Stimulated activated CD8-positive, alpha-beta memory T cell treated with anti-CD3 and anti-CD28 coated beads, Interleukin-4, amount 100 ng/mL, for 4 hours (primary cell): ENCODE measurements at places on chromosomes 6 and 20.

DNA sequence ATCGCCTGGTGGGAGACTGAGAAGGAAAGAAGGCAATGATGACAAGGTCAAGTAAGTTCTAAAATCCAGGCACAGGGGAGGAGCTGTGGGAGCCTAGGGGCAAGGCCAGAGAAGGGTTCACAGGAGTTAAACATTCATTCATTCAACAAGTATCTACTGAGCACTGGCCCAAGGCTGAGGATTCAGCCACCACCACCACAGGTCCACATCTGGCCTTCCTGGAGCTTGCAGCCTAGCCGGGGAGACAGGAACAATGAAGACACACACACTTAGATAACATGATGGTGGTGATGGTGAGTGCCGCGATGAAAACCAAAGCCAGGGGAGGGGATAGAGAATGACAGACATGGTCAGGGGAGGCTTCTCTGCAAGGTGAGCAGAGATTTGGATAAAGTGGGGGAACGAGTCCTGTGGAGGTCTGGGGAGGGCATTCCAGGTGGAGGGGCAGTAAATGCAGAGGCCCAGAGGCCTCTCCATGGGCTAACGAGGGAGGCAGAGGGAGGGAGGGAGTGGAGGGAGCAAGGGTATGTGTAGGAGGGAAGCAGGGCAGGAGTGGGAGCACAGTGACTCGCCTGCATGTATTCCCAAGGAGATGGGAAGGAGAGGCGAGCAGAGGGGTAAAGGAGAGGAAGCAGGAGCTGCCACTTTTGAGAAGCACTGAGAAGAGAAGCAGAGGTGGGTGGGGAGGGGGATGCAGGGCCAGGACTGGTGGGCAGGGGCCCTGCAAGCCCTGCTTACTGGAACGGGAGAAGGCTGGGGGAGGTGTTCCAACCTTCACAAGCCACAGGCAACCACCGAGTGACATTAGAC is 10.5 kb upstream of the RSPO4 start:
- DNase-seq, result no peak

DNA sequence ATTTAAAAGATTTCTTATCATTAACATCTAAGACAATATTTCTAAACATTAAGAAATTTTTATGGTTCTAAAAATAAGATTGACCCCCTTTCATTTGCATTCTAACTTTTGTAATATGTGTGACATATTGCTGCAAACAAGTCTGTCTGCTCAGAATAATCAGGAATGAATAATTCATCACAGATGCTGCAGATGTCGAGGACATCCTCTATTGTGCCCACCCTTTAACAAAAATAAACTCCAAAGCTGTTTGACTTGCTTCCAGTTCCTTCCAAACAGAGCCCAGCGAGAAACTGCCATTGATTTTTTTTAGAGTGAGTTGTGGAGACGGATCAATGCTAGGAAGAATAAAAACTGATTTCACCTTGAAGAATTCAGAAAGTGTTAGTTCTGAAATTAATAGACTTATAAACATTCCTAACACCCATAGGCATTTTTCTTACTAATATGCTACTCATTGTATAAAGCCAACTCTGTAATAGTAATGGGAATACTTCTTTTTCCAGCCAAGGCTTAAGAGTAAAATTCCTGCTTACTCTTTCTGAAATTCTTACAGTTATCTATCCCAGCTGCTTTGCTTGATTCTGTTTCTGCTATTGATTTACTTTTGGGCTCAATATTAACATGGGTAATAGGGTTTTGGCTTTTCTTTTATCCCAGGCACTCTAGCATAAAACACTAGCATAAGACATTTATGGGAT is 244.8 kb upstream of the FAM83B start:
- DNase-seq, result no peak

DNA sequence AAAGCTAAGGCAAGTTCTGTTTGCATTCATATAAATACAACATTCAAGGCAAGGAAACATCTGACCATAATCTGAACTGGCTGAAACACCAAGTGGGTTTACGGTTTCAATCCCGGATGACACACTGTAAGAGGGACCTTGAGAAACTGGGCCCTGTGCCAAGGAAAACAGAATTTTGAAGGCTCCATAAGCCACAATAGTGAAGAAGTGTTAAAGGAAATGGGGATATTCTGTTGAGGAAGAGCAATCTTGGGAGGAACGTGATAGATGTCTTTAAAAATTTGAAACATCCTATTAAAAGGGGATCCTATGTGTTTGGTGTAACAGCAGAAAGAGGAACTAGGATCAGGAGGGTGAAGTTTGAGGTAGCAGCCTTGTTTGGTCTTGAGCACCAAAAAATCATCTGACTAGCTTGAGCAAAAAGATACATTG is 82.4 kb upstream of the TAB2 start:
- DNase-seq, result no peak

- DNase-seq, result no peak
These were observed 51.0 kb downstream of the ABHD12 start for GRCh38 chr20:25339608-25340007.

- DNase-seq, result no peak
These were observed 94.9 kb downstream of the OGFRL1 start for GRCh38 chr6:71383476-71383875.

GRCh38 chr6:100160930-100161329 is 166.9 kb upstream of the MCHR2 start:
- no peak for DNase-seq

DNA sequence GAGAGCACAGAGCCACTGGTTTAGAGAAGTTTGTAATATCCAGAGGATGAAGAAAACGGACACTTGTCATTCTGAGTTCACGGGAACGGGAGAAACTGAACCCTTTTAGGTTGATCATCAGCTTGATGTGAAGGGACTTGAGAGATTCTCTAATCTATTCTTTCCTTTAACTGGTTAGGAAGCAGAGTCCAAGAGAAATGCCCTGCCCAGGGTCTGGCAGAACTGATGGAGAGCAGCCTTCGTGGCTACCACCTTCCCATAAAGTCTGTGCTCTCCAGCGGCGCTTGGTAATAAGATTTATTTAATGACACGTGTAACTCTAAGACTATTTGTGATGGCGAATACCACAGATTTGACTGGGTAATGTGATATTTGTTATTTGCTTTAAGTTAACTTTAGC is 36.0 kb downstream of the E2F3 start:
- DNase-seq, result no peak

- no peak for DNase-seq
These were observed 97.4 kb upstream of the ARMC2 start for GRCh38 chr6:108750801-108751200.

- no peak for DNase-seq
These were observed 235.5 kb downstream of the PREX1 start for GRCh38 chr20:48592107-48592940.

DNA sequence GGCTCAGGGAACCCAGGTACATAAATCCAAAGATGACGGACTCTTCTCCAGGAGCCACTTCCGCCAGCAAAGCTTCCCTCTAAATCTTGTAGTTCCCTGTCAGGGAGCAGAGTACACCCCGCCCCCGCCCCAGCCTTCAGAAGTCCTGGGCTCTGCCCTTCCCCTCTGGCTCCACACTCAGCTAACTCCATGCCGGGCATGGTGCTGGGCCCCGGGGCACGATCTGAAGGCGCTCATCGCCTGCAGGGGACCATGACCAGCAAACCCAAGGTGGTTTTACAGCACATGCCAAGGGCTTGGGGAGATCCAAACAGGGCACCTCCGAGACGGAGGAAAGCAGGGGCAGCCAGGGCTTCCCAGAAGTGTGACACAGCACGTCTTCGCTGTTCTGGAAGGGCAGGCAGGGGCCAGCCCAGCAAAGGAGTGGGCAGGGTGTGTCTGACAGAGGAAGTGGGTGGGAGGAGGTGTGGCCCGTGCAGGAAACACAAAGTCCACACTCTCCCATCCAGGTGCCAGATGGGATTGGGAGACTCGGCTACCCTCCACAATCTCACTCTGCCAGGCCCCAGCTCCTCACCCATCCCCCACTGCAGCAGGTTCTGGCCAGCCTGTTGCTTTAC is 41.6 kb upstream of the SLC22A2 start:
- no peak for DNase-seq

DNA sequence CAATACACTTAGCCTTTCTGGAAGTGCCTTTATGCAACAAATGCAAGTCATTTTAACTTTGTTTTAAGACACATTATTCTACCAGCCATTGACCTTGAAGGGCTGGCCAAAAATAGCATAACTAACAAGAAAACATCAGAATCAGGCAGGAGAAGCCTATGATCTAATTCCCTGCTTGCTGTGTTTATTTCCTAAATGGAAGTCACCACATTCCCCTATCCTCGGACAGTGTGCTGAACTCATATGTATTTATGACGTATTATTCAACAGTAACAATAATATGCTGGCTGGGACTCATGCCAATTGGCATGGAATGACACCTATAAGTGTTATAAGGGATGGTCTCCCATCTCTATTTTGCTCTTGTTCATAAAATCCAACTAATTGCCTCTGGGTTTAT is 140.7 kb downstream of the MAP3K7 start:
- DNase-seq, result no peak

- DNase-seq, result no peak
These were observed 13.6 kb downstream of the ITPA start for GRCh38 chr20:3222635-3223600.

DNA sequence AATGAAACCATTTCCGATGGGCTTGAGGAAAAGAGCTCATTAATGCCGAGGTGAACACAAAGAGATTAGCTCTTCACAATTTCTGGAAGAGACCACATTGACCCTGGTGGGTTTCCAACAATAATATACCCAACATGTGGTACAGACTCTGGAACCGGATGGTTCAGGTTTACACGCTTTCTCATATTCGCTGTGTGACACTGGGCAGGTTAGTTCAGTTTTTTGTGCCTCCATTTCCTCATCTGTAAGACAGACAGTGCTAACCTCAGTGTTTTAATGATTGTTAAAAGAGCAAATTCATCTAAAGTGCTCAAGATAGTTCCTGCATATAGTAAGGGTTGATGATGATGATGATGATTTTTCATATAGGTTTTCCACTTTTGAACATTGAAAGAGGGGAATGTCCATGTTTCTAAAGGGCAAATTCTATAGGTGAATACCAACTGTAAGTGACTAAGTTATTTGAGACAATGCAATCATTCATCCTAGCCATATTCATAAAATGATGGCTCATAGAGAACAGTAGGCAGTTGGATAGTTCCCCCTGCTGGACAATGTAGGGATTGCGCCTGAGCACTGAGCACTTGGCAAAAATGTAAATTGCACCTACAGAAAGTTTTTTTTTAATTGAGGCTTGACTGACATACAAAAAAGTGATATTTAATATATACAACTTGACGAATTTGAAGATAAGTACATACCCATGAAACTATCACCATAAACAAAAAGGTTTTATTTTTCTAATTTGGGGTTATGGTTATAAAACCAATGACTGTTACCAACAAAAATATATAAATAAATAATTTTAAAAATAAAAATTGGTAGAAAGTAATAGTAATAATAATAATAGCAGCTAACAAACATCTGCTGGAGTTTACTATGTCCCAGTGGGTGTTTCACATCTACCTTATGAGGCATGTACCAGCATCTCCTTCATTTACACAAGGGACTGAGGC is 2.1 kb upstream of the PERP start:
- peak; percentile 49 for DNase-seq

- no peak for DNase-seq
These were observed 4.9 kb upstream of the SCP2D1 start for GRCh38 chr20:18808712-18809111.

- DNase-seq, result no peak
These were observed 19.6 kb downstream of the PACSIN1 start for GRCh38 chr6:34485321-34486060.

GRCh38 chr6:91141346-91141745 is 554.5 kb upstream of the MAP3K7 start:
- no peak for DNase-seq

- DNase-seq, result no peak
These were observed 186.2 kb upstream of the TNFAIP3 start for GRCh38 chr6:137680705-137681346.

GRCh38 chr6:62978920-62979319 is 232.3 kb upstream of the FKBP1C start:
- no peak for DNase-seq

GRCh38 chr20:31923388-31924331 is 28.2 kb downstream of the PDRG1 start:
- no peak for DNase-seq

DNA sequence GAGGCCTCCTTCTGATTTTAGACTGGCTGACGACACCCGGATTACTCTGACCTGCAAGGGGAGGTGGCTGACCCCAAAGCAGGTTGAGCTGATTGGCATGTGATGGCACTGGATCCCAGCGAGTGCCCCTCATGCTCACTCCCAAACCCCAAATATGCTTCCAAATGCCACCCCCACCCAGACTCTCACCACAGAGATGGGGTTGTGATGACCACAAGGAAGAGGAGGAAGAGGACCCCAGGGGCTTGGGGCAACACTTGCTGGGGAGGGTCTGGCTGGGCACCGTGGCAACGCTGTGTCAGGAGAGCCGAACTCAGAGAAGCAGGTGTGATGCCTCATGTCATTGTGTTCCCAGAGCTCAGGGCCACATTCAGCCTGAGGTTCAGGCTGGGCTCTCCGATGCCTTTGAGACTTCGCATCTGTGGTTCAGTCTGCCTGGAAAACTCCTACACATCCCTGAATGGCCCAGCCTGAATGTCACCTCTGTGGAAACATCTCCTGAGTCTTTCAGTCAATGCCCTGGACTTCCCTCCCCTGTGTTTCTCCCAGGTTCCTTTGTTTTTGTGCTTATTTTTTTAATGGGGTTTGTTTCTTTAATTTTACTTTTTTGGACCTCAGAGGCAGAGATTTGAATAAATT is 169.1 kb upstream of the PMEPA1 start:
- no peak for DNase-seq

DNA sequence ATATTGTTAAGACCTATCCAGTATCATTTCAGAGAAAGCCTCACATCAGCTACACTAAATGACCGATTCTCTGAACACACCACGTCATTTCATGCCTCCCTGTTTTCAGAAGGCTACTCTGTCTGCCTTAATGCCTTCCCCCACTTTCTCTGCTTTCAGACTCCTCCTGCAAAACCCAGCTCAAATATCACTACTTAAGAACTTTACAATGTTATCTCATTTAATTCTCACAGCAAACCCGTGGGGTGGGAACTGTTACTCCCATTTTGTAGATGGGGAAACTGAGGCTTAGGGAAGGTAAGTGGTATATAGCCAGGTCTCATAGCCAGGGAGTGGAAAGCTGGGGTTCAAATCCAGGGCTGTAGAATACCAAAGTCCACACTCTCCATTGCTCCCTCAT is 2.8 kb downstream of the CYP24A1 start:
- DNase-seq, result no peak

DNA sequence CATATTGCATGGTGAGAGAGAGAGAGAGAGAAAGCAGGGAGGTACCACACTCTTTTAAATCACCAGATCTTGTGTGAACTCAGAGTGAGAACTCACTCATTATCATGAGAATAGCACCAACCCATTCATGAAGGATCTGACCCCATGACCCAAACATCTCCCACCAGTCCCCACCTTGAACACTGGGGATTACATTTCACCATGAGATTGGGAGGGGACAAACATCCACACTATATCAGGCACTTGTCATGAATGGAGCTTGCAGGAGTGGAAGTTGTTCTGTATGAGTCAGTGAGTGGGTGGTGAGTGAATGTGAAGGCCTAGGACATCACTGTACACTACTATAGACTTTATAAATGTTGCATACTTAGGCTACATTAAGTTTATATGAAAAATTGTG is 47.7 kb upstream of the RNF182 start:
- DNase-seq, result no peak
